ENCODE measurements at places on chromosomes 2 and 18.

DNA sequence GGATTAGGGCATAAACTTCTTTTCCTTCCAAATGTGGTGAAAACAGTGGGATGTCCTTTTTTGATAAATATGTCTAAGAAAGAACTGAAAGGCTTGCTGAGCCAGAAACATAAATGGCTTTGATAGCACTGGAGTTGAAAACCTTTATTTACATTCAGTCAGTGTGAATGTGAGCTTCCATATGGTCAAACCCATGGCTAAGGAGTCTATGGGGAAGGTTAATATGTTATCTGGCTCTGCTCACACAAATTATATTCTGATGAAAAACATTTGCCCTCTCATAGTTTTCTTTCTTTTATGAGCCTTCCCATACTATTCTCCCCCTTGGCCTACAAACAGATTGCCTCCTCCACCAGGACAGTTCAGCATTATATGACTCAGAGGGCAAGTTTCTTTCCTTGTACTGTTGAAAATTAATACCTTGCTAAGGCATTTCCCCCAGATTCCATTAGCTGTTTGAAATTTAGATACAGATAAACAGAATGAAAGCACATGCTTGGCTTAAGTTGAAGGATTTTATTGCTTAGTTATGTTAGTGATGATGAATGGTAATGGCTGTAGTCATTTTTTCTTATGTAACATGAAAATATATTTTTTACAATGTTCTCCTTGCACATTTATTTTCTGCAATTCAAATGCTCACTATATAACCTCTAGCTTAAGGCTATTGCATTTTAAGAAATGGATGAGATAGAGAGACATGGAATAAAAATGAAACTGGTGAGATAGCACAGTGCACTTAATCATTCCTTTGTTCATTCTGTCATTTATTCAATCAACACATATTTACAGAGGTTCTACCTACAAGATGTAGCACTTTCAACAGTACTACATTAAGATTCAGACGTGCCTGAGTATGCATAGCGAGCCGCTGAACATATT lies 544.1 kb downstream of the LRRTM4 start:
- DNase-seq, result no peak

DNA sequence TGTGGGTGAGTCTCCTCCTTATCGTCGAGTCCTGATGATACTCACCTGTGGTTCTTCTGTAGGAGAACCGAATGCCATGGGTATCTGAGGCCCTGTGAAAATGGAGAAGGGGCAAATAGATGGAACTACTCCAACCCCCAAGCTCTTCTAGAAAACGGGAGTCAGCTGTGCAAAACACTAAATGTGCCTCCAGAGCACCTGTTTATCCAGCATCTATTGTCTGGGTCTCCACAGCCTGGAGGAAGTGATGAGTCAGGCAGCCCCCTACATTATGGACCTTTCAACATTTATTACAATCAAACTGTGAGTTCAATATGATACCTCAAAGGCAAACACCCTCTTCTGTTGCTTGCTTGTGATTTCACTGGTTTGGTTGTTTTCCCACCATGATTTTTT lies 9.8 kb upstream of the LRRFIP1 start:
- DNase-seq, result no peak

DNA sequence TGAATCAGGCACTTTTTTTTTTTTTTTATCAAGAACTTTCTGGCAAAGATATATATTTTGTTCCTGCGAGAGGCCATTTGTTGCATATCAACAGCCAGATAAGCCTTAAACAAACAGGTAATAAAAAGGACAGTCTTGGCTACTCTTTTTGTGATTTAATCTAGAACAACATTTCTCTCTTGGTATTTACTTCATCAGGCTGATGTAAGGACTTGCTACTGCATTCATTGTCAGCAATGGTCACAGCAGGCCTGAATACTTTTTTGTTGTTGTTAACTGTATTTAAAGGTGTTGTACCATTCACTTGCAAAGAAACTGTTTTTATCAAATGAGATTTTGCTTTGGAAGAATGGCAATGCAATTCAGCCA lies 683.8 kb downstream of the IRS1 start:
- no peak for DNase-seq

- no peak for DNase-seq
Measured at GRCh38 chr18:41593171-41593675, 361.8 kb upstream of the PIK3C3 start.

DNA sequence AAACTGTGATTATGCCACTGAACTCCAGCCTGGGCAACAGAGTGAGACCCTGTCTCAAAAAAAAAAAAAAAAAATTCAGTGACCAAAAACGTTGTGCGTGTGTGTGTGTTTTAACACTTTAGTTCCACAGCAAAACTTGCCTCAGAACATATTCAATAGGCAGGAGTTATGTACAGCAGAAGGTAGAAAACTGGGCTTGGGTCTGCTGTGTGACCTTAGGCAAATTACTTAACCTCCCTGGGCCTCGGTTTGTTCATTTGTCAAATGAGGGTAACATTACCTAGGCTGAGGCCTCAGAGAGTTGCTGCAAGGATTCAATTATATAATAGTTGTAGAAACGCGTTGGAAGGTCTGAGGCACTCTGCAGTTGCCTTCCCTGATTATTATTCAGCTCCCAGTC lies 10.3 kb upstream of the SCG2 start:
- DNase-seq, result no peak

- peak; percentile 86 for DNase-seq
Measured at GRCh38 chr2:118774458-118775133, 72.9 kb downstream of the EN1 start.

- DNase-seq, result no peak
Measured at GRCh38 chr2:86673986-86674670, 46.0 kb upstream of the RMND5A start.

GRCh38 chr18:22563164-22563583 lies 145.5 kb upstream of the CTAGE1 start:
- DNase-seq, result no peak

- no peak for DNase-seq
Measured at GRCh38 chr2:16124881-16125613, 184.7 kb downstream of the MYCN start.

DNA sequence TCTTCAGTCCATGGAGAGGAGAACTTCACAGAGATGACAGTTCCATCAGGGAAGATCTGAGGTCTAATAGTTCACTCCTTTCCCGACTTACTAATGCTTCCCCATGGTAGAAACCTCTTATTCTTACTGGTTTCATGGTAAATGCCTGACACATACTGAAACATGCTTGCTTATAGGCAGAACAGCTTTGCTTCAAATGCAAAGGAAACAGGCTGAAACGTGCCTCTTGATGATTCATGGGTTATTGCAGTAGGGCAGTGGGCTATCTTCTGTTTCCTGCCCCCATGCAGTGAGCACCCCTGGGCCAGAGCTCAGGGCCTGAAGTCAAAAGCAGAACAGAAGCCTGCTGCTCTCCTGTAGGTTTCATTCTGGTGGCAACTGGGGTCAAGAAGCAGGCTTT lies 223.5 kb downstream of the RDH14 start:
- no peak for DNase-seq

DNA sequence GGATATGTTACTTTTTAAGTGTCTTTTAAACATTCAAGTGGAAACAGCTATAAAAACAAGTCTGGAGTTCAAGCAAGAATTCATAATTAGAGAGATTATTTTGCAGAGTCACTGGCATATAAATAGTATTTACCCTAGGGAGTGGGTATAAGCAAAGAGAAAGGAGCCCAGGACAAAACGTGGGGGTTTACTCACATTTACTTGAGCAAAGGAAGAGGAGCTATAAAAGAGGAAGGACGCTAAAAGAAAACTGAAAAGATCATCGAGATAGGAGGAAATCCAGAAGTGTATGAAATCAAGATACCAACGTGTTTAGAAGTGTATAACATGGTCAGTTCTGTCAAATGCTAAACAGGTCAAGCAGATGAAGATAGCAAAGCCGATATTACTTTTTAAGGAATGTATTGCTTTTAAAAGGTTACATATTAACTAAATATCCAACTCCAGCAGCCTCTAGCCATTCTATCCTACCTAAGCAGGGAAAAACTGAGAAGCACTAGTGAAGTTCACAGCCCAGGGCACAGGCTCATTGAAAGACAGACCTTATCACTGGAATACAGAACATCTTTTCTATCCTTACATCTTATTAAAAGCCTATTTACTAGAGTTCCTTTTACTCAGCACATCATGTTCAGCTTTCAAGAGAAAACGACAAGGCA lies 8.6 kb downstream of the KANSL1L start:
- DNase-seq, result no peak

GRCh38 chr2:176159663-176160250 lies 2.6 kb downstream of the HOXD3 start:
- DNase-seq, result peak; percentile 43

GRCh38 chr18:63262369-63263335 lies 56.9 kb downstream of the BCL2 start:
- DNase-seq, result no peak

DNA sequence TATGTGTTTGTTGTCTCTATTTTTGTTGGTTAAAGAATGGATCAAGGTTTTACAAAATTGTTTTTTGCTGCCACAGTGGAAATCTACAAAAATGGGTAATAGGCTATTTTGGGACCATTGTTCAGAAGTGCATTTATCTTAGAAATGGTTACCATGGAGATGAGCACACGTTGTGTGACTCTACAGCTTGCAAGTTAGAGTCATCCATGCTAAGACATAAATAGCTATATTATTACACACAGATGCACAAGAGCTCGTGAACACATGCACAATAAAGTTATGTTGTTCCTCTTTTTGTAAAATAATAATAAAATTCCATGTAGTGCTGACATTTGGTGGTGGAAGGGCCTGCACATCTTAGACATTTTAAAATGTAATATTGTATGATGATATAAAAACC lies 15.5 kb upstream of the DUSP19 start:
- no peak for DNase-seq

DNA sequence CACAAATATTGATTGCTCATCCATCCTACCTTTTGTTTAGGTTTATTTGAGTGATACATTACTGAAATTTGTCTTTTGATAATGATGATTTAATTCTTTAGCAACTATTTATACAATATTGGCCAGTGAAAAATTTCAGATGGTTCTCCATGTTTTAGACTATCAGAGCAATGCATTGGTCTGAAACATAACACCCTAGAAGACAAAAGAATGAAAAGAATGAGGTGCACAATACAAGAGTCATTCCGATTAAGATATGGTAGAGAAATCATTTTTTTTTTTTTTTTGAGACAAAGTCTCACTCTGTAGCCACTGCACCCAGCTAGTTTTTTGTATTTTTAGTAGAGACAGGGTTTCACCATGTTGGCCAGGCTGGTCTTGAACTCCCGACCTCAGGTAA lies 197.4 kb upstream of the FAM98A start:
- DNase-seq, result no peak

DNA sequence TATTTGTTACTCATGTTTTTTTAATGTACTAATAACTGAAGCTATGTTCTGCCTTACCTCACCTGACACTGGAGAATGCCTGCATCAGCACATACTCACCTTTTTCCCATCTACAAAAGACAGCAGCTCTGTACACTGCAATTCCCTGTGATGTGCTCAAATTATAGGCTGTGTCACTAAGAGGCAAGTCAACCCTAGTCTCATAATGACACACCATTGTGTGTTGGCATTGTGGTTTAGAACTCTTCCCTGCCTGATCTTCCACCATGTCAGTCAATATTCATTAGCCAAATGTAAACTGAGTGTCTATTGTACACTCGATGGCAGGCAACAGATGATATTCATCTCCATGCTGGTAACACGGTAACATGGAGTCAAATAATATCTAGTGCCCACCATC lies 332.1 kb upstream of the TCF4 start:
- DNase-seq, result no peak

GRCh38 chr2:156445296-156446220 lies 9.4 kb downstream of the GPD2 start:
- DNase-seq, result no peak

GRCh38 chr18:79502782-79503181 lies 107.1 kb downstream of the NFATC1 start:
- DNase-seq, result no peak

DNA sequence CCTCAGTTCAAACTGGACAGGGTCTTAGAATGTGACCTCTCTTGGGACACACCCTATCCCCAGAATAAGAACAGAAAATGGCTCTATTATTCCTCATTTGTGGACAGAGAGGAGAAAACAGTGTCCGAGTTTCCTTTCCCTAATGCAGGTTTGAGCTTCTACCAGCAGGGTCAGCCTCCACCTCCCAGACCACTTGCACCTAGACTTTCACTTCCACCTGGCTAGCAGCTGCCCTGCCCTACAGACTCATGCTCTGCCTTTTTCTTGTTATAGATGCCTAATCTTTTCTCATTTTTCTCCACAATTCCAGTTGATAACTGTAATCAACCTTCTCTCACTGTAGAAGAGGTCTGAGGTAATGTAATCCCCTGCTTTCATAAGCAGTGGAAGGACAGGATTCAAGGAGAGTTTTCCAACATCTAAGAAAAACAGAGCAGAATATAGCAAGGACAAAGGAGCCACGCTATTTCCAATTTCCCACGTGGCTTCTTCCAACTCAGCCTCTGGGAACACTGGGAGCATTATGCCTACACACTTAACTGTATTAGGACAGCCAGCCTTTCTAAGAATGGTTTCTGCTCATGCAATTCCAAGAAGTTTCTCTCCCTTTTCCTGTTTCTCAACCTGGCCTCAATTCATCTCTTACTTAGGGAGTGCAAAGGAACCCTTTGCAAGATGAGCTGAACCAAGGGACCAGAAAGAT lies 239.8 kb downstream of the BCL11A start:
- DNase-seq, result no peak

DNA sequence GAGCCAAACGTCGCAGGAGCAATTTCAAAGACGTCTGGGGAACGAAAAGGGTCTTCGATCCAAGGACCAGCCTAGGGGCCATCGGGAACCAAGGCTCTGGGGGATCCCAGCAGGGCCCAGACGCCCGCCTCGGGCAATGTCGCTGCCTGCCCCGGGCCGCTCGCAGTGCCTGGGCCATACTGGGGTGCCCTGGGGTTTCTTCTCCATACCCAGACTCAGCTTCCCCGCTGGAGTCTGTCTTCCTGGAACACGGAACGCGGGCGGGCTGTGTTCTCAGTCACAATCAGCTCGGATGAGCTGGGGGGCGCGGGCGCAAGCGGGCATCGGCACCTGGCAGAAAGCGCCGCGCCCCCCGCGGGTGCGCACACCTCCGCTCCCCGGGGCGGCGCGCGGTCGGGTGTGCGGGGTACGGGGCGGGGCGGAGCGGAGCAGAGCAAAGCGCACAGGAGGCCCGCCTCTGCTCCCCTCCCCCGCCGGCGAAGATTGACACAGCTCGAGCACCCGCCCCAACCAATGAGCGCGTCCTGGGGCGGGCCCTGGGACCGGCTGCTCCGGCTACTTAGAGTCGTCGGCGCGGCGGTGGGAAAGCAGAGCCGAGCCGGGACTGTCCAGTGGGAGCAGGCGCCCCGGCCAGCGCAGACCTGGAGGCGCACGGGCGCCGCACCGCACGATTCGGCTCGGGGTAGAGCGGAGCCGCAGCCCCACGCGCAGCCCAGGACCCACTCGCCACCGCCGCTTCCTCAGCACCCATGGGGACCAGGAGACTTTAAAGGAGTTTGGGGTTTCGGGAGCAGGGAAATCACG lies at the start of gene LRATD1:
Gene LRATD1, plus strand, starts transcription at position 585 of the 804 bp plus-strand sequence. CDS start 1,263 bp downstream, outside the sequence.
- DNase-seq, result peak; percentile 95

GRCh38 chr2:235979753-235980435 lies 188.3 kb downstream of the GBX2 start:
- DNase-seq, result peak; percentile 73

Measured in glutamatergic neuron (in vitro differentiated cells).